ENCODE measurements at places on chromosomes 6 and 20.

GRCh38 chr6:47083586-47084047 is 41.5 kb upstream of the ADGRF1 start:
- no peak for DNase-seq

DNA sequence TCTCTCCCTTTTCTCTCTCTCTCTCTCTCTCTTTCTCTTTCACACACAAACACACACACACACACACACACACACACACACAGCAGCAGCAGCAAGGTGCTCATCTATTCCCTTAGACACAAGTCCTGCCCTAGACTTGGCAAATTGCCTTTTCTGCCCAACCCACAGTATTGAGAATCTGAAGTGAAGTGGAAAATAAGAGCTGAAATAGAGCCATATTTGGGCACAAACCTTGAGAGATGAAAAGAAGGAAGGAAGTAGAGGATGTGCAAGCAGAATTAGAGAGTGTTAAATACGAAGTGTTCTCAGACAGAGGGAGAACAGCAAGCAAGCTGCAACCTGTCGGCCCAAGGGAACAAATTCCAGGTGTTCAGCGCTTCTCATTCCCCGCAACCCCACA is 557.5 kb upstream of the NOX3 start:
- no peak for DNase-seq

DNA sequence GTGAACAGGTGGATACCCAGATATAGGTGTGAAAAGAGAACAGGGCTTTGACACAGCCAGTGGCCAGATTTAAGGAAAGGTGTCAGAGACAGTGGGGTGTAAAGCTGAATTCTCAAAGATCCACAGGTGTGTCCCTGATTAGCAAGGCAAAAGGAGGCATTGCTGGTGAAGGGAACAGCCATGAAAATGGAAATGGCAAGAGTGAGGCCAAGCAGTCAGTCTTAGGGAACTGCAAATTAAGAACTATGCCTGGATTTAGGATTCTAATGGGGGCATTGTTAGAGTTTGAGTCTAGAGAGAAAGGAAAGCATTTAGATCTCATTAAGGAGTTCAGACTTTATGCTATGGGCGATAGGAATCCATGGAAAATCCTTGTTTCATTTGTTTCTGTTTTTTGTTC is 789.2 kb downstream of the MAFB start:
- no peak for DNase-seq

- no peak for DNase-seq
Measured at GRCh38 chr20:12269579-12269978, 351.9 kb downstream of the BTBD3 start.

GRCh38 chr20:48891235-48892048 is 30.1 kb upstream of the ARFGEF2 start:
- DNase-seq: no peak

DNA sequence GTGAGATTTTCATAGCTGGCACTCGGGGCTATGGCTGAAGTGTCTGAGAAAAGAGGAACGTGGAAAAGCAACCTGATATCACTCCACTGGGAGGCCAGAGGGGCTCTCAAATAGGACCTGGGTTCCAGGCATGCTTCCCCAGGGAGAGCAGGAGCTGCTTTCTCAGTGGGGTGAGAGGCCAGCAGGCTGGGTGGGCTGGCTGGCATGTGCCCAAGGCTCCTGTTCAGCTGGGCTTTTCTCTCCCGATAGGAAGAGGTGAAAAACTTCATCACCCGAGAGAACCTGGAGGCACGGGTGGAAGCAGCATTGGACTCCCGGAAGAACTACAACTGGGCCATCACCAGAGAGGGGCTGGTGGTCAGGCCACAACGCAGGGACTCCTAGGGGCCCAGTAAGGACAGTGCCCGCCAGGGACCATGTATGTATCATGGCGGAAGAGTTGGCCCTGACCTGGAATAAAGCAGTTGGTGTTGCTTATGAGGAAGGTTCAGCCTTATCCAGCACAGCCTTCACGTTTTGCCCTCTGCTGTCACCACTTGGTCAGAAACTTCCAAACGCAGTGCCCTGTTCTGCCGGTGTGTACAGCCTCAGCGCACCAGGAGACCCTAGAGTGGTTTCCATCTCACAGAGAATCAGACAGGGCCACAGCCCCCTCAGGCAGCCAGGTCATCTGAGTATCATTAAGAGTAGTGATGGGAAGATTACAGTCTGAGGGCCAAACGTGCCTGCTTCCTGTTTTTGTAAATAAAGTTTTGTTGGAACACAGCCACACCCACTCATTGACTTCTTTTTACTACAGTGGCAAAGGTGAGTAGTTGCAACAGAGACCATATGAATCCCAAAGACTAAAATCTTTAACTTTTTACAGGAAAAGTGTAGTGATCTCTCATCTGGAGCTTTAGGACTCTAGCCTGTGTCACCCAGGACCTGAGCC is 1.9 kb downstream of the MRPS26 start:
- no peak for DNase-seq

Measured in activated T-helper 9 cell treated with anti-CD3 and anti-CD28 coated beads, Interleukin-2, amount 50 U/mL, for 16 hours (primary cell).